ENCODE measurements at places on chromosomes 4 and X. TPM values are rescaled to one million over a fixed set of nuclear protein-coding genes. Genes with fewer than 3 reads are reported as not detected.

XK gene
- not detected for total RNA-seq

IBSP gene
- total RNA-seq, result not detected

- no peaks in the 10 kb centered on the region for H3K36me3 ChIP-seq
- H3K4me3 ChIP-seq, result no peak overlapping the region
- DNase-seq, result no peak
These were observed 90.3 kb upstream of the TMEM150C start for GRCh38 chr4:82652062-82652461.

GRCh38 chrX:133999031-133999705, 13.8 kb upstream of the GPC3 start:
- no peaks in the 10 kb centered on the region for H3K27me3 ChIP-seq
- no peak overlapping the region for H3K4me3 ChIP-seq
- no peaks in the 10 kb centered on the region for H3K36me3 ChIP-seq
- no peak overlapping the region for H3K27ac ChIP-seq
- H3K4me1 ChIP-seq, result peaks cover under 1% of the 10 kb centered on the region

ANKRD50 gene
- 0.74 TPM for total RNA-seq

GJB1 gene
- total RNA-seq, result not detected

ATP2B3 gene
- not detected for total RNA-seq

All from activated naive CD4-positive, alpha-beta T cell treated with anti-CD3 and anti-CD28 coated beads for 36 hours (primary cell).